ENCODE measurements at places on chromosomes 4 and X.

DNA sequence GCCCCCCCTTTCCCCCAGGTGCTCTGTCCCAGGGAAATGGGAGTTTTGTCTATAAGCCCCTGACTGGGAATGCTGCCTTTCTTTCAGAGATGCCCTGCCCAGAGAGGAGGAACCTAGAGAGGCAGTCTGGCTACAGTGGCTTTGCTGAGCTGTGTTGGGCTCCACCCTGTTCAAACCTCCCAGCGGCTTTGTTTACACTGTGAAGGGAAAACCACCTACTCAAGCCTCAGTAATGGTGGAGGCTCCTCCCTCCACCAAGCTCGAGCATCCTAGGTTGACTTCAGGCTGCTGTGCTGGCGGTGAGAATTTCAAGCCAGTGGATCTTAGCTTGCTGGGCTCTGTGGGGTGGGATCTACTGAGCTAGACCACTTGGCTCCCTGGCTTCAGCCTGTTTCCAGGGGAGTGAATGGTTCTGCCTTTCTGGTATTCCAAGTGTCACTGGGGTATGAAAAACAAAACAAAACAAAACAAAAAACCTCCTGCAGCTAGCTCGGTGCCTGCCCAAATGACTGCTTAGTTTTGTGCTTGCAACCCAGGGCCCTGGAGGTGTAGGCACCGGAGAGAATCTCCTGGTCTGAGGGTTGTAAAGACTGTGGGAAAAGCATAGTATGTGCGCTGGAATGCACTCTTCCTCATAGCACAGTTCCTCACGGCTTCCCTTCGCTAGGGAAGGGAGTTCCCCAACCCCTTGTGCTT lies 41.7 kb downstream of the ITM2A start:
- DNase-seq = no peak

DNA sequence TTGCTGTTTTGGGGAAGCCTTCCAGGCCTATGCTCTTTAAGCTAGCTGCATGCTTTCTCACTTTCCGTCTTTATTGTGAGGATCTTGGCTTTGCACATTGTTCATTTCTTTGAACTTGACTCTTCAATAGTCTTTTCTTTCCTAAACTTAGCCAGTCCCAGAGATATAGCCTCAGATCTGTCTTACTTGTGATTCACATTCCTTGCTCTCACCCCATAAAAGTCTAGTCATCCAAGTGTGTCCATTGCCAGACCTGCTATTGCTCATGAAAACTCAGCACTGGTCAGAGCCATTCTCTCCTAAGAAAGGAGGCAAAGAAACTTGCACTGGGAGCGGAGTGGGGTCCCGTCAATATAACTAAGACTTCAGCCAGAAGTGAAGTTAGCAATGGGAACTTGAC lies 275.0 kb upstream of the CTSO start:
- no peak for DNase-seq

DNA sequence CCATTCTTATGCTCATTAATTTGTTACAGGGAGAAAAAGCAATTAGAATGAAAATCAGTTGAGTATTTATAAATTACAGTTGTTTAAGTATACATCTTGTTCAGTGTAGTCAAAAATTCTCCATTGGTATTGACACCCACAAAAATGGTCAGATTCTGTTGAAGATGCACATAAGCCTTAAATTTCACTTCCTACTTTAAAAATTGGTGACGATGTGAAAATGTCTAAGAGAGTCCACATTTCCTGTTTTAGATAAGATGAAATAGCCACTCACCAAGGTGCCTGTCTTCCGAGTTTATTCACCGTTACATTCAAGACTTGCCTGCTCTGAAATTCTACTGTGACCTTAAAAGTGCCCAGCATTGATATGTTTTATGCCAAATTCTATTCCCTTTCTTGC lies 93.6 kb downstream of the GPR143 start:
- no peak for DNase-seq

DNA sequence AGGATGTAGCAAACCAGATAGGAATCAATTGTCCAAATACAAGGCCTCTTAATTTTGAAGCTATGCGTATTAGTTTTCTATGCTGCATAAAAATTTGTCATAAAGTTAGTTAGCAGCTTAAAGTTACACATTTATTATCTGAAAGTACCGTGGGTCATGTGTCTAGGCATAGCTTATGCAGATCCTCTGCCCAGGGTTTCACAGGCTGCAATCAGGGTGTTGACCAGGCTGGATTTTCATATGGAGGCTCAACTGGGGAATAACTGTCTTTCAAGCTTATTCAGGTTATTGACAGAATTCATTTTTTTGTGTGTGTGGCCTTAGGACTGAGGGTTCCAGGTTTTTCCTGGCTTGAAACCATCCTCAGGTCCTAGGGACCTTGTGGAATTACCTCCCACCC lies 265.1 kb downstream of the SLC39A8 start:
- DNase-seq = no peak

GRCh38 chr4:40214661-40215418 lies 18.0 kb downstream of the RHOH start:
- no peak for DNase-seq

GRCh38 chr4:3299122-3299975 lies 6.5 kb downstream of the RGS12 start:
- DNase-seq = no peak

GRCh38 chrX:83658731-83659130 lies 150.6 kb downstream of the POU3F4 start:
- no peak for DNase-seq

GRCh38 chrX:56107320-56107719 lies 124.8 kb upstream of the KLF8 start:
- DNase-seq = no peak

GRCh38 chrX:39159921-39160507 lies 358.8 kb downstream of the MID1IP1 start:
- DNase-seq = no peak

All from NCI-H2029 (cell line).